WTC11 (cell line): ENCODE measurements at places on chromosomes 12 and 14.

- DNase-seq = no peak
Measured at GRCh38 chr12:91222746-91223145, 40.1 kb upstream of the DCN start.

- DNase-seq = peak; percentile 36
Measured at GRCh38 chr12:131441060-131441396, 269.9 kb upstream of the SFSWAP start.

DNA sequence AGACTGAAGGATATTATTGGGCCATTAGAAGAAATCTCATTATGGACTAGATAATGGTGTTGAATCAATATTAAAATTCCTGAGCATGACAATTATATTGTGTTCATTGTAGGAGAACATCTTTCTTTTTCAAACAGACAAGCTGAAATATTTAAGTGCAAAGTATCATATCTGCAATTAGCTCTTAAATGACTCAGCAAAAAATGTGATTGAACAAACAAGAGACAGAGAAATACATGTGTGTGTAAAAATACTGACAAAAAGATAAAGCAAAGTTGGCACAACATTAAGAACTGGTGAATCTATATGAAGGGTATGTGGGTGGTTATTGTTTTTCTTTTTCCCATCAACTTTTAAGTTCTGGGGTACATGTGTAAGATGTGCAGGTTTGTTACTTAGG, 9.5 kb downstream of the CEP290 start:
- DNase-seq = no peak

DNA sequence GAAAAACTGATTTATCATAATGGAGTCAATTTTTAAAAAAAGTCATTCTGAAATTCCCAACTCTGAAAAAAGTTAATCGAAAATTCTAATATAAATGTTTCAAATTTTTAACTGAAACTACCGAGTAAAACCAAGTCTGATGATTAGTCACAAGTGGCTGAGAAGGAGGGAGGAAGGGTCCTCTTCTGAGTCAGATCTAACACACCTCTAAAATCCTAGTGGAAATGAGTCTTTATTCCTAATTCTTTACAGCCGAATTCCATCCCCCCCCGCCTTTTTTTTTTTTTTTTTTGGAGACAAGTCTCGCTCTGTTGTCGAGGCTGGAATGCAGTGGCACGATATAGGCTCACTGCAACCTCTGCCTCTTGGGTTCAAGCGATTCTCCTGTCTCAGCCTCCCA, 37.9 kb downstream of the RAD9B start:
- no peak for DNase-seq

GRCh38 chr12:122955156-122955555, 11.1 kb downstream of the ABCB9 start:
- no peak for DNase-seq

DNA sequence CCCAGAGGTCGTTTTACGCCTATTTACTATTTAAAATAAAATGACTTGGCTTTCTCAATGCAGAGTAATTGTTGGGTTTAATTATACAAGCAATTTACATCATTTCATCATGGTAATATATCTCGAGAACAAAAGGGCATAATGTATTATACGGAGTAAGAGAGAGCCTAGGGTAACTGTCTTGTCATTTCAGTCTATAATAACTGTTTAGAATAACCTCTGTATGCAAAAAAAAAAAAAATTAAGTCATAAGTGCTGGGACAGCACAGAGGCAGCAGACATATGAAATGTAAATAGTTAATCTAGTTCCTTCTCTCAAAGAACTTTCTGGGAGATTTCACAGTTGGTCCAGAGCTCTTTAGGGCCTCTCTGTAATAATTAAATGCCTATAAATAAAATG, 284.9 kb downstream of the TMTC2 start:
- DNase-seq = no peak

GRCh38 chr12:5904441-5904840, 40.6 kb downstream of the ANO2 start:
- no peak for DNase-seq

DNA sequence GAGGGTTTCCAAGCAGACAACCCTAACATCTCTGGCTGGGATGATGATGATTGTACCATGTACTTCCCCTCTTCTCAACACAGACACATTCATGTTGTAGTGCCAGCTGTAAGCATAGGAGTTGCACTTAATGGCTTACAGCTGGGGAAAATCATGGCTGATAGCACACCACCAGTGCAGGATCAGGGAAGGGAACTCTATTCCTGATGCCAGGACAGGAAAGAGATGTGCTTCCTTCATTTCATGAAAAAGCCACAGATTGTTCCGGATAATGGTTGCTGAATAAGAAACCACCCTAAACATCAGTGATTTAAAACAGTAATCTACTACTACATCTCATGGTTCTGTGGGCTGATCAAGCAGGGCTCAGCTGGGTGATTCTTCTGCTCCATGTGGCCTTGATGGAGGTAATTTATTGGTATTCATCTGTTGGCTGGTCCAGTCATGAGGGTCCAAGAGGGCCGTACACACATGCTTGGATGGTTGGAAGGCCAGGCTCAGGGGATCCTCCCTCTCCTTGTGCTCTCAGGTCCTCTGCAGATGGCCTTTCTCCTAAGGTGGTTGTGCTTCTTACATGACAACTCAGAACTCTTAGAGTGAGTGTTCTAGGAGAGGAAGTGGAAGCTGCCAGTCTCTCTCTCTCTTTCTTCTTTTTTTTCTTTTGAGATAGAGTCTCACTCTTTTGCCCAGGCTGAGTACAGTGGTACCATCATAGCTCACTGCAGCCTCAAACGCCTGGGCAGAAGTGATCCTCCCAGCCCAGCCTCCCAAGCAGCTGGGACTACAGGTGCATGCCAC, 16.5 kb downstream of the TRAF3 start:
- DNase-seq = no peak

DNA sequence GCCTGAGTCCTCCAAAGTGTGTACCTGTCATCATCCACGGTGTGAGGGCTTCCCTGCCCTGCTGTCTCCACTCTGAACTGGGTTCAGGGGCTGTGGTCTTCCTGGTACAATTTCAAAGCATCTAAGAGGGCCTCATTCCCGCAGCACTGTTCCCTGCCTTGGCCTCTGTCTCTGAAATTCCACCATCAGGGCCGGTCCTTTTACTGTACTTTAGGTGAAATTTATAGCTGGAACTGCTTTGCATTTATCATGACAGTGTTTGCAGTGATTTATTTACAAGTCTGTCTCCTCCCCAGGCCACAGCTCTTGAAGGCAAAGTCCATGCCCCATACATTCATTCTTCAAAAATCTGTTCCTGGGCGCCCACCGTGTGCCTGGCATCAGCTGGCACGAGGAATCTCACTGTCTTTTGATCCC, 36.9 kb upstream of the NCOR2 start:
- DNase-seq = no peak

GRCh38 chr12:94732367-94732990, 82.1 kb upstream of the TMCC3 start:
- no peak for DNase-seq

DNA sequence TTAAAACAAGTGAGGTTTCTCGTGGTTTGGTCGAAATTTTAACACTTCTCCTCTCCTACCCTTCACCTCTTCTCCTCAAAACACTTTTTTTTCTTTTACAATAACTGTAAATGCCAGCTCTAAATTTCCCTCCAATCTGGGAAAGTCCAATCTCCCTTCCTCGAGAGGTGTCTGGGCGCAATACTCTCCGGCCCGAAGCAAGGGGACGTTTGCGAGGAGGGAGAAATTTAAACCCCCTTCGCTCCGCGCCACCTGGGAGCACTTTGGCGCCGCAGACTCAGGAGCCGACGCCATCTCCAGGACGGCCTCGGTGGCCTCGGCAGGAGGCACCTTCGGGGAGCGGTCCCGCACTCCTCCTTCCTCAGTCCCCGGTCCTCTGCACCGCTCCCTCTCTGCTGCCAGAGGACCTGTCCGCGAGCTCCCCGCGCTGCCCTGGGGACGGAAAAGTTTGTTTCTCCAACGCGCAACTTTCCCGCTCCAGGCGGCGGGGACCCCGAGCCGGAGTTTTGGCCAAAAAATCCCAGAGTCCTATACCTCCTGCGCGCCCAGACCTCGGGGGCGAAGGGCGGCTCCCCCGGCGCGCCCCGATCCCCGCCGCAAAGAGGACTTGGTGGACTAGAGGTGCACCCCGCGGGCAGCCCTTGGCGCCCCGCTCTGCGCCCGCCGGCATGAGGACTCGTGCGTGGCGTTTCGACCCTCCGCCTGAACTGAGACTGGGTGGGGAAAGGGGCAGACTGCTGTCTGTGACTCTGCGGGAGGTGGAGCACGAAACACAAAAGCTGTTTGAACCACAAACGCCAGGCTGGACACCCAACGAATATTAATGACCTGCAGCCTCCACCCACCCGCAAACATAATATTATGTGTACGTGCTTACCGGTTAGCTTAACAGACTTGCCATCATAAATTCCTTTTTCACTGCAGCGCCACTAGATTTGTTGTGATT, 95.2 kb upstream of the HMGA2 start:
- peak; percentile 68 for DNase-seq

GRCh38 chr12:46686267-46686942, 139.4 kb downstream of the SLC38A4 start:
- DNase-seq = no peak

DNA sequence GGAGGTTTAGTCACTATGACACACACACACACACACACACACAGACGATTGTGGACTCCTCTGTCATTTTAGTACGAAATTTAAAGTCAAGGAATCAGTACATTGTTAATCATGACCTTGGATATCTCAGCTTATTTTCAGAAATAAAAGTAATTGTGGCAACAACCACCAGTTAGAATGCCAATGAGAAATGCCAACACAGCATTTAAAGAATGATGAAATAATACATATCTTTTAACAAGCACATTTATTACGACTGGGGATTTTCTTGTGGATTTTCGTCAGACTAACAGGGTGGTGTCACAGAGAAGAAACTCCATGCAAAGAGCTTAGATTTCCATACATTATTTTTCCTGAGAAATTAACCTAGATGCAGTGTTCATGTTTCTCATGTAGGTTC, 1289.4 kb downstream of the AACS start:
- DNase-seq = no peak

DNA sequence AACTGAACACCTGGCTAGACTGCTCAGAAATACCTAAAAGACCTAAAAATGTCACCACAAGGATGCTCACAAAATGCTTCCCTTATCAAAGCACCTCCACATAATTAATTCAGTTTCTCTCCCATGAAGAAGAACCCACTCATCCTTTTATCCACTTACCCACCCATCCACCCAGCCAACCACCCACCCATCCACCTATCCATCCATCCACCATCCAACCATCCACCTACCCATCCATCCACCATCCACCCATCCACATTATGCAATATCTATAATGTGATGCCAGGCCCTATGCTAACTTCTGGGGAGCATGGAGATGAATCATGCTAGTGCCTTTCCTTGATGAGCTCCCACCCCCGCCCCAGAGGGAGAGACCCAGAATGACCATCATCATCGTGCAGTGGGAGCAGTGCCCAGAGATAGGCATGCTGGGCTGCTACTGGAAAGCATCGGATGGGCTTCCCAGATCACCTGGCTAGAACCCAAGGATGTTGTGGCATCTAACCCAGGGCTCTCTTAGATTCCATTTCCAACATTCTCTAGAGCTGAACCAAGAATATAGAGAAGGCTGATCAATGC, 166.6 kb downstream of the TTC7B start:
- no peak for DNase-seq
